ENCODE measurements at places on chromosomes 11 and 22. TPM values are rescaled to one million over a fixed set of nuclear protein-coding genes. Genes with fewer than 3 reads are reported as not detected.
A peak's percentile ranks its signal among the peaks of the same experiment; 100 is the strongest.

The CADM1 gene
- total RNA-seq: 41.7 TPM

The SMC1B gene
- 0.08 TPM for total RNA-seq

The C22orf31 gene
- total RNA-seq: not detected

The CRYBA4 gene
- not detected for total RNA-seq

The OR8D1 gene
- not detected for total RNA-seq

The SCO2 gene
- 5.7 TPM for total RNA-seq

DNA sequence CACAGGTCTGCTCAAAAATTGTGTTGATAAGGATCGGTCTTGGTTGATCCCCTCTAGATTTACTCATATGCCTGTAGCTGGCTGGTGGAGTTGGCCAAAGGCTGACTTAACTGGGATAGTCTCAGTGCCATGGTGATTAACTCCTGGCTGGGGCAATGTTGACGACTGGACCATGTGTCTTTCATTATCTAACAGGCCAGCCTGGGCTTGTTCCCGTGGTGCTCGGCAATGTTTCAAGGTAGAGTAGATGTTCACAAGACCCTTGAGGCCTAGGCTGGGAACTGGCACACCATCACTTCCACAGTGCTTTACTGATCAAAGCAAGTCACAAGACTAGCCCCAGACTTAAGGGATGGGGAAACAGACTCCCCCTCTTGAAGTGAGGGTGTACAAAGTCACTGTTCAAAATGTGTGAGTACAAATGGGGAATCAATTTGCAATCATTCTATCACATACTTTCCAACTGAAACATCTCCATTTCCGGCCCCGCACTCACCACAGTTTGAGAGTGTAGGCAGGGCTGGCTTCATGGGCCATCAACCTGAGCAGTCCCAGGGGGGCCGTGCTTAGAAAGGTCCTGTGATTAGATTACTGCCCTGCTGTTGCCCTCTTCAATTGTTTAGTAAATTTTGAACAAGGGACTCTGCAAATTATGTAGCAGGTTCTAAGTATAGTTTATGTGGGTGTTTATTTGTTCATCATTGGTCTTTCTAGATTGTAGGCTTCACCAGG lies 240.8 kb downstream of the NELL1 start:
- DNase-seq: no peak

DNA sequence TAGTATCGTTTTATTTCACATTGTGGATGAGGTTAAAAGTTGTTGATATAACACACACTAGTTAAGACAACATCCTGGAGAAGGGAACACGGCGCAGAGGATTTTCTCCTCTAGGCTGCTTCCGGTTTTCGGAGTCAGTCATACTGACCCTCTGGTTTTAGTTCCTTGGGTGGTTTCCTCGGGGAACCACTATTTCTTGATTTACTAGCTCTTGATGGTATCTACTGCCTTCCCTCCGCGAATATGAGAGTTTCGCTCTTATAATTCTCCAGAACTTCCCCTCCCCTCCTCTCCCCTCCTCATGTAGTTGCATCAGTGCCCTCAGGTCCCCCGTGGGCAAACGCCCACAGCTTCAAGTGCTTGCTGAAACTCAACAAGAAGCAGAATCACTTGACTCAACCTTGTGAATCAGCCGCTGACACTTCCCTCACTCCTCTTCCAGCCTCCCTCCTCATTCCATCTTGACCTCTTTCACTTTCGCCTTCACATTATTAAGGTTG lies 15.9 kb upstream of the APOBEC3A start:
- DNase-seq: no peak

DNA sequence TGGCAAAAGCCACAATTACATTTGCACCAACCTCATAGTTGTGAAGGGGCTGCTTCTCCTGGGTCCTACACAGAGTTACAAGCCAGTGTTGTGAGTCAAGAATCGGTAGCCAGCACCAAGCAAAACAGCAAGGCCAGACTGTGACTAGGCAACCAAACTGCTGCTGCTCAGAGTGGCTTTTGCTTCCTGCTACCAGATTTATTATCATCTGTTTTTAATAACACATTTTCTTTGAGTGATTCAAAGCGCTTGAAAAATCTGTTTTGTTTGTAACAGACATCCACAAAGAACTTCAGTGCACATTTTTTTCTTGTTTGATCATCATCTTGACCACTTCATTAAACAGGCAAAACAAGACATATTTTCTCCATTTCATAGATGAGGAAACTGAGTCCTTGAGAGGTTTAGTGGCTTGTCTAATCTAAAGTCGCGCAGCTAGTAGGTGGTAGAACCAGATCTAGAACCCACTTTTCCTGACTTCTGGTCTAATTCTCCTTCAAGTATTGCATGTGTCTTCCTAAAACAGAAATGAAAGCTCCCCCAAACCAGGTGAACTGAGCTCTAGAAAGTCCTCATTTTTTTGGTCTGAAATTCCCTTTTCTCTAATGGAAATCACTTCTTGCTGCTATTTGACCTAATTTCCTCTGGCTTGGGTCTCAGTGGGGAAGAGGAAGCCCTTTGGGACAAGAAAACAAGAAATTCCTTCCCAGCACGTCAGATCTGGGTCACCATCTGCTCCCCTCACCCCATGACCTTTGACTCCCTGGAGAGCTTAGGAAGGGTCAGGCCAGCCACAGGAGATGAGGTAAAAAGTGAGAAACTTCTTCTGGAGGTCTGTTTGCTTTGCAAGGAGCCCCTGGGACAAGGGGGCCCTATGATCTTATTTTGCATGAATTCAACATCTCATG lies 39.9 kb downstream of the CWC15 start:
- peak; percentile 50 for DNase-seq

GRCh38 chr11:6608726-6609501 lies 3.1 kb downstream of the TAF10 start:
- DNase-seq: no peak

GRCh38 chr11:8544807-8545206 lies 49.2 kb downstream of the STK33 start:
- no peak for DNase-seq

GRCh38 chr22:24871611-24872205 lies 65.7 kb downstream of the SGSM1 start:
- DNase-seq: no peak

DNA sequence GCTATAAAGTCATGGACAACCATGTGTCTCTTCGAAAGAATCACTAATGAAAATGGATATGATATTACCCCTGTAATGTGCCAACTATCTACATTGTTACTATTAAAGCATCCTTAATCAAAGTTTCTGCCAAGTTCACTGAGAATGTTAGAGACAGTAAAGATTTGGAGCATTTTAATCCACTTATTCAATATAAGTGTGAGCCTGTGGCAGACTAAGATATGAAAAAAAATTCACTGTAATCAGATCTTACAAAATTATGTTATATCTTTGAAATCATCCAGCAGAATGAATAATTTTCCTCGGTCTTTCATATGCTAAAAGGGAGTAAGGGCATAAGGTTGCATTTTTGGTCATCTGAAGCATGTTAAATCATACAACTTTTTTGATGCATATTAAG lies 49.9 kb downstream of the MAML2 start:
- DNase-seq: no peak
